ENCODE measurements at places on chromosomes 5 and 9.

DNA sequence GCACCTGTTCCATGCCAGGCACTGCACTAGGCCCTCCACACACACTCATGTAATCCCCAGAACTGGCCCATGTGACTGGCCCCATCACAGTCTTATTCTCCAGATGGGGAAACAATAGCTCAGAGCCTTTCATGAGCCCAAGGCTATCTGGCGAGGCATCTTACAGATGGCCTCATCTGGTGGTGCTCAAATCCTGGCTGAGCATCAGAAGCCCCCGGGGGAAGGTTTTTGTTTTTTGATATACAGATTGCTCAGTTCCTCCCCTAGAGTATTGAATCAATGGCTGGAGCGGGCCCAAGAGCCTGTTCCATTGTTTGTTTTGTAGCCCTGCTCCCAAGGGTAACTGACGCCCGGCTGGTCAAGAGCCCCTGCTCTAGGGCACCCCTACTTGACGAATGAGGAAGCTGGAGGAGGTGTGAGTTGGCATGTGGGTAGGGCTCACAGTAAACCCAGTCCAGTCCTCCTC lies 145.3 kb upstream of the RAPGEF1 start:
- no peak for DNase-seq

DNA sequence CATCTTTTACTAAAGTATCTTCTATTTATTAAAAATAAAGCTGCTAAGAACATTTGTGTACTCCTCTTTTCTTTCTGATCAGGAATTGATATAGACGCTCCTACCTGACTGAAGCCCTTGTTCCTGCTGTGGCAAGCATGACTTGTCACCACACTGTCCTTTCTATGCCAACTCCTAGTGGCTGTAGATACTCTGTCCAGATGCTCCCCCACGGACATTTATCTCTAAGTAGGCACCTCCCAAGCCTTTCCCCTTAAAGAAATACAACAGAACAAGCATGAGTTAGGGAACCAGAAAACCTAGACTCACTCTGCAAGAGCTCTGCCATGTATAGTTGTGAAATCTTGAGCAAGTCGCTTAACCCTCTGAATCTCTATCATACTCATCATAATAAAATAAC lies 53.2 kb downstream of the FAM114A2 start:
- DNase-seq: no peak

DNA sequence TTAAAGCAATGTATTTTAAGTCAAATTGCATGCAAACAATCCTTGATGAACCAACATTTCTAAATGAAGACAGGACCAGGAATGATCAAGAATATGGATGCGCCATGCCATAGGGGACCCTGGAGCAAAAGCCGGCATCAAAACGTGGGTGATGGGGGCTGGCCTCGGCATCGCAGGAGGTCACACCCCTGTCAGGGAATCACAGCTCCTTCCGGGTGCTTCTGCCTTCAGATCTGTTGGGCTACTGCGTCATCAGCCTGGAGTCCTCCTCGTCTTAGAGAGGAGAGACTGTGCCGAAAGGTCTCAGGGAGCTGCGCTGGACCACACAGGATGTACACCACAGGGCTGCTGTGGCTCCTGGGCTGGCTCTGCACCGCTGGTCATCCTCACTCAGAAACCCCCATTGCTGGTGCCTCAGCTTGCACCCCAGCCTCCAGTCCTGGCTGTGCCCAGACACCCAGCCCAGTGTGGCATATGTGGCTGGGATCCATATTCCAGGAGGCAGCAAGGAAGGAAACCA lies 152.9 kb upstream of the PPP1R26 start:
- DNase-seq: no peak

DNA sequence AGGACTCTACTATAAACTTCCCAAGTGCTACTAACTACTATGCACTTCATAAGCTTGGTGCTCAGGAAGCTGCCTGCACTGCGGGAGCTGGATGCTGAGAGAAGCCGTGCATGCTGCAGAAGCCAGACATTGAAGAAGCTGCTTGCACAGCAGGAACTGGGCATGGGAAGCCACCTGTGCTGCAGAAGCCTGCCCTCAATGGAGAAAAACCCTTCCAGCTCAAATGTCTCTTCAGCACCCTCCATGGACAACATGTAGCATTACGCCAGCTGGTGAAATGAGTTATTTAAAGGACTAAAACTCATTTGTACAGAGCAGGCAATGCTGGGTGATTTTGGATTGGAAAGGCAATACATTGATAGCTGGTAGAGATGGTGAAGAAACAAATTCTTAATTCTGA lies 247.2 kb downstream of the KIF4B start:
- DNase-seq: no peak

DNA sequence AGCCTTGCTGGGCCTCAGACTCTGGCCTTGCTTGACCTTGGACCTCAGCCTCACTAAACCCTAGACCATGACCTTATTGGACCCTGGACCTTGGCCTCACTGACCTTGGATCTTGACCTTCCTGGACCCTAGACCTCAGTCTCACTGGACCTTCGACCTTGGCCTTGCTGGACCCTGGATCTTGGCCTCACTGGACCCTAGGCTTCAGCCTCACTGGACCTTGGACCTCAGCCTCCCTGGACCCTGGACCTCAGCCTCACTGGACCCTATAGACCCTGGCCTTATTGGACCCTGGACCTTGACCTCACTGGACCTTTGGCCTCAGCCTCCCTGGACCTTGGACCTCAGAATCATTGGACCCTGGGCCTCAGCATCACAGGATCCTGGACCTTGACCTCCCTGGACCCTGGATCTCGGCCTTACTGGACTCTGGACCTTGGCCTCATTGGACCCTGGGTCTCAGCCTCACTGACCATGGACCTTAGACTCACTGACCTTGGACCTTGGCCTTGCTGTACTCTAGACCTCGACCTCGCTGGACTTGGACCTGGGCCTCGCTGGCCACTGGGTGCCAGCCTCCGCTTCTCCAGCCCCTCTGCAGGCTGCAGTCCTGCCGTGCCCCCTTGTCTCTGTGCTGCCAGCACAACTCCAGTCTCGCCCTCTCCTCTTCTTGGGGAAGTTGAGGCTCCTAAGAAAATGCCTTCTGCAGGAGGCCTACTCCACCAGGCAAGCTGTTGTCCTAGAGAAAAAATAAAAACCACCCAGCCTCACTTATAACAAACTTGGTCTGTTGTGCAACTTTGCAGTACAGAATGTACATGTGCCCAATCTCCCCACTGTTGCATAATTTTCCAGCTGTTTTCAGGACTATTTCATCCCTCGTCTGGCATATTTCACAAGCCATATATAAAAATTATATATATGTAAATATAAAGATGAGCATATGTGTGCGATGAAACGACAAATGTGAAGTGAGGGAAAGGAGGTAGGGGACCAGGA lies 11.0 kb upstream of the ADAMTS2 start:
- no peak for DNase-seq

GRCh38 chr5:63170486-63170885 lies 591.9 kb downstream of the LRRC70 start:
- DNase-seq: no peak

DNA sequence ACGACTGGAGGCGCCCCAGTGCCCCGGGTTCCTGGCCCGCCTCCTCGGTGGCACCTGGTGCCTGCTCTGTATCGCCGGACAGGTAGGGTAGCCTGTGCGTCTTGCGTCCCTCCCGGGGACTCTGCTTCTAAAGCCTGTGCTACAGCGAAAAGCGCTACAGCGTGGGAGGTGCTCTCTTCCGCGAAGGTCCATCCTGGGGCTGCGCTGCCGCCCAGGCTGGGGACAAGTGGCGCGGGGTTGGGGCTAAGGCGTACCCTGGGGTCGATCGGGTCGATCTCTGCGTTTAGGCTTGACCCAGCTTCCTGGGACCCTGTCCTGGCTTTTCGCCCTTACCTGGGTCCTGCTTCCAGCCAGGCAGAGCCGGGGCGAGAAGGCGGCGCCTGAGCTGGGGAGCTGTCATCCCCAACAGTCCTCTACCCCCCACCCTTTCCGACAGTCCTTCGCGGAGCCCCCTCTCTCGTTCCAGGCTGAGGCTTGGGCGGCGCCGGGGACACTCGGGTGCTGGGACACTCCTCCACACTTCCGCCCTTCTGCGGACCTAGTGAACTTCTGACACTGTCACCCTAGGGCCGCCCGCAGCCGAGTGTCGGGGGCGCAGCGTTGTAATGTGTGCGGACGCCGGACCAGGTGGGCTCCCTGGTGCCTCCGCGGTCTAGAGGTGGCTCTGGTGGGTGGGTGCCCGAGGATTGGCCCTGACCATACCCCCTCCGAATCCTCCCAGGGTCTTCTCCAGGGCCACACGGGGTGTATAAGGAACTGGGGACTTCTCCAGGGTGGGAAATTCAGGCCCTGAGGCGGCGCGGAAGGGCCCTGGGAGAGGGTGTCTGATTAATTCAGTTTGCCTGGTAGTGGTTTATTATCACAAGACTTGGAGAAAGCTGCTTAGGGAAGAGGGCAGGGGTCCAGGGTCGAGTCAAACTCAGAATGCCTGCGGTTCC lies 328.2 kb downstream of the SH3GL2 start:
- no peak for DNase-seq

- DNase-seq: no peak
Observed at GRCh38 chr9:115616666-115617239, 498.8 kb upstream of the TNC start.

DNA sequence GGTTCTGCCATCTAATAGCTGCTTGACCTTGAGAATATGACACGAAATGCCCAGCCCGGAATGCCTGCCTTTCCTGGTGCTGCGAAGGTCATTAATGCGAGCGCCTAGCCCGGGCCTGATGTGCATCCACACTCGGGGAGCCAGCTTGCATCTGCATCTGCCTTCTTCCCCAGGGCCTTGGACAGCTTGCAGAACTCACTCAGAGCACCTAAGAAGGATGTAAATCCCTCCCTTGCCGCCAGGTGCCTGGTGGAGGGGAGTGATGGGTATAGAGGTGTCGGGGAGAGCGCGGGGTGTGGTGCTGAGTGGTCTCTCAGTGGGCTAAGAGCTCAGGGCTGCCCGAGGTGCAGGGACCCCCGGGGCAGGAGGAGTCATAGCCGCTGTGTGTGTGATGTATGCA lies 127.2 kb downstream of the MRPL36 start:
- no peak for DNase-seq

DNA sequence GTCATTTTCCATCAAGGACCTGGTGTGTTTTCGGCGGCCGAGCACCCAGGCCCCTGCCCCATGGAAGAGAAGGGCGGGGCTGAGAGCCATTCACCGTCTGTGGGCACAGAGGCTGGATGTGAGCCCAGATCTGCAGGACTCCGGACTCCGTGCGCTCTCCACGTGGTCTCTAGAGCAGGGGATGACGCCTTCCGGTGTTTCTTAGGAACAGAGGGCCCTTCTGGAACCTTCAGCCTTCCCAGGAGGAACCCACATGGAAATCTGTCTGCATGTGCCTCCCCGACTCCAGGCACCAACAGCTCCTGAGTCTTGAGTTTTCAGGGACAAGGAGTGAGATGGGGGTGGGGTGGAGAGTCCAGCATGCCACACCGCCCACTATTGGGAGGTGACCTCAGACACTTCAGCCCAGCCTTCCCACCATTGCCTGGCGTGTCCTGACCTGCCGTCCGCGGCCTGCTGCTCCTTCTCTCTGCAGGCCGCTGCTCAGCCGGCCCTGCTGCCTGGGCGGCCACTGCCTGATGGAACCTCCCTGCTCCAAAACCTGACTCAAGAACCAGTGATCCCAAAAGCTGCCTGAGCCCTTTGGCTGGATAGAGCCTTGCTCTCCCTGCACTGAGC lies 2.4 kb upstream of the RXRA start:
- no peak for DNase-seq

GRCh38 chr5:38672059-38672788 lies 115.8 kb upstream of the LIFR start:
- DNase-seq: no peak

DNA sequence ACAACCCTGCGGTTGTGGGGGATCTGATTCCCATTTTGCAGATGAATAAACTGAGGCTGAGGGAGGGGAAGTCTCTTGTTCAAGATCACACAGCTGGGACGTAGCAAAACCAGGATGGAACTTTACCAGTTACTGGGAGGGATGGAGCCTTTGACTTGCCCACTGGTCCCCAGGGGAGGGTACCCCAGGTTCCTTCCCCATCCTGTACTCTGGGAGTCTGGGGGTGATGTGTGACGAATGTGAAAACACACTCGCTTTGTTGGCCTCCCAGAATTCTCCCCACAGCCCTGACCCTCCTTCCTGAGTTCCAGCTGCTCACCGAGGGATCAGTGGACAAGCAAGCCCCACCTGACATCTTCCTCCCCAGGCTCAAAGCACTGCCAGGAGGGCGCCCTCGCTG lies 135.1 kb downstream of the NSG2 start:
- no peak for DNase-seq

- no peak for DNase-seq
Observed at GRCh38 chr5:27208051-27208450, 169.7 kb upstream of the CDH9 start.

- DNase-seq: no peak
Observed at GRCh38 chr9:81053298-81054025, 635.9 kb downstream of the TLE1 start.

DNA sequence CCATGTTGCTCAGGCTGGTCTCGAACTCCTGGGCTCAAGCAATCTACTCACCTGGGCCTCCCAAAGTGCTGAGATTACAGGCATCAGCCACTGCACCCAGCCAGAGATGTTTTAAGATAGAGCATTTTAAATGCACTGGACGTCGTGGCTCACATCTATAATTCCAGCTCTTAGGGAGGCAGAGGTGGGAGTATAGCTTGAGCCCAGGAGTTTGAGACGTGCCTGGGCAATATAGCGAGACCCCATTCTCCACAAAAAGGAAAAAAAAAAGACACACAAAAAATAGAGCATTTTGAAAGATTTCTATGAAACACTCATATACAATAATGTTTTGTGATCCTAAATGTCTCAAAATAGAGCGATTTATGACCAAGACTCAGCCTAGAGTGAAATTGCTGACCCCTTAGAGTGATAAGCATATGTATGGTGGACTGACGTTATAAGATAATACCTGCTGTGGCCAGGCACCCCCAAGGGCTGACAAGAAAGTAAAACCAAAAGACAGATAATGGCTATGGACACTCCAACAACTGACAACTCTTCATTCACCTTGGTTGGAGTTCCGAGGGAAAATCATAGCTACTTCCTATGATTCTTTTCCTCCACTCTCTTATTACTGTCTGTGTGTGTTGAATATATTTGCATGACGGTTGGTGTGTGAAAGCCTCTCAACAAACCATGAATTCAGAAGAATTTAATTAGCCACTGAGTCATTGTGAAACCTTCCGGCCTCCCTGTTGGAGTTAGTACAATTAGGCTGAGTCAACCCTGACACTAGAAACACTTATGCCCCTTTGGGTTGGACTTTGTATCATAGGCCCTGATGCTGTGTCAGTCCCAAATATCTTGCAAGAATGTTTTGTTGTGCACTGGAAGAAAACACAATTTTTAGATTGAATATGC lies 526.5 kb upstream of the NUDT12 start:
- no peak for DNase-seq

Measured in activated CD4-positive, CD25-positive, alpha-beta regulatory T cell treated with anti-CD3 and anti-CD28 coated beads, Interleukin-2, amount 50 U/mL, for 72 hours (primary cell).